ENCODE measurements at places on chromosomes 5 and 9.

DNA sequence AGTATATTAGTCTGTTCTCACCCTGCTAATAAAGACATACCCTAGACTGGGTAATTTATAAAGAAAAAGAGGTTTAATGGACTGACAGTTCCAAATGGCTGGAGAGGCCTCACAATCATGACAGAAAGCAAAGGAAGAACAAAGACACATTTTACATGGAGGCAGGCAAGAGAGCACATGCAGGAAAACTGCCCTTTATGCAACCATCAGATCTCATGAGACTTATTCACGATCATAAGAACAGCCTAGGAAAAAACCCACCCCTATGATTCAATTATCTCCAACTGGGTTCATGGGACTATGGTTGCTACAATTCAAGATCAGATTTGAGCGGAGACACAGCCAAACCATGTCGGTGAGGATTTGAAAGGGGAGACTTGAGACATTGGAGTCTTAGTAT, 252.8 kb upstream of the PPP1R2B start:
- no peak for DNase-seq

DNA sequence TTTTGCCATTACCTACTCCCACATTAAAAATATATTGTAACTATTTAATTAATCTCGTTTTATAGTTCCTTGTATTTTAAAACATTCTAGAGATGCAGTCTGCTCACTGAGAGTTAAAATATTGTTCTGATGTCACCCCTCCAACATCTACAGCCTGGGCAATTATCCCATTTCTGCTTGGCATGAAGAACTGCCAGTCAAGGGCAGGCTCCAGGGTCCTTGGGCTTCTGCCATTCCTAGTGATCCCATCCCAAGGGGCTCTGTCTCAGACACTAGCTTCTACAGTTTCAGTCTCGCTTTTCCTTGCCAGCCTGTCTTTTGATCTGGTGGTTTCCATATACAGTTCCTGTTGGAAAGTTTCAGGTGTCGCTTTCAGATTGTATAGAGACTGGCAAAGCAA, 287.2 kb downstream of the TMEM232 start:
- no peak for DNase-seq

DNA sequence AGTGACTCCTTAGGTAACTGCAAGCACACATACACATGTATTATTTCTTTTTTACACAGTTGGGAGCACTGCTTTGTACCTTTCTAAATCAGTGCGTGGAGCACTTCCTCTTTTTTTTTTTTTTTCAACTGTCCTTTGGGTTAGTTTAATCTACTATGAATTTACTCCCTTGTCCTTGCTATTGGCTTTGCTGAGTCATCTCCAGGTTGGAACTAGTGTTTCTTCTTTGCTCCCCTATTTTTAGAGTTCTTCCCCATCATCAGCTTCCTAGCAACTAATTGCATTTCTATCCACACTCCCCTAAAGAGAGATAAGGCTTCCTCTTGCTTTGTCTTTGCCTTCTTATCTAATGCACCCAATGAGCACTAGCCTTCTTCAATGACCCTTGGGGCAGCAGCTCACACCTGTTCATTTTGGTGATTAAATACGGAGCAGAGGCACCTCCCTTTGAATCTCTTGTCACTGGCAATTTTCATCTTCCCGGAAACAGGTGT, 24.3 kb downstream of the S100Z start:
- DNase-seq: no peak

- DNase-seq: no peak
Observed at GRCh38 chr5:135643881-135644766, 65.3 kb upstream of the CXCL14 start.

DNA sequence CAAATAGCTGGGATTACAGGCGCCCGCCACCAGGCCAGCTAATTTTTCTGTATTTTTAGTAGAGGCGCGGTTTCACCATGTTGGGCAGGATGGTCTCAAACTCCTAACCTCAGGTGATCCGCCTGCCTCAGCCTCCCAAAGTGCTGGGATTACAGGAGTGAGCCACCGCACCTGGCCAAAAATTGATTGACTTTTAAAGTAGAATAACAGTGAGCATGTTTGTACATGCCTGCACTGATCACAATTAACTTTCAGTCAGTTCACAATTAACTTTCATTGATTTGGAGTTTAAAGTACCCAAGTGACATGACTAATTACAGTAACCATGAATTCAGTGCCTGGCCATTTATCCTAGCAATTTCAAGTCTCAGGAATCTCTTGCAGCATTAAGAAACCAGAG, 61.3 kb downstream of the ANKH start:
- no peak for DNase-seq

DNA sequence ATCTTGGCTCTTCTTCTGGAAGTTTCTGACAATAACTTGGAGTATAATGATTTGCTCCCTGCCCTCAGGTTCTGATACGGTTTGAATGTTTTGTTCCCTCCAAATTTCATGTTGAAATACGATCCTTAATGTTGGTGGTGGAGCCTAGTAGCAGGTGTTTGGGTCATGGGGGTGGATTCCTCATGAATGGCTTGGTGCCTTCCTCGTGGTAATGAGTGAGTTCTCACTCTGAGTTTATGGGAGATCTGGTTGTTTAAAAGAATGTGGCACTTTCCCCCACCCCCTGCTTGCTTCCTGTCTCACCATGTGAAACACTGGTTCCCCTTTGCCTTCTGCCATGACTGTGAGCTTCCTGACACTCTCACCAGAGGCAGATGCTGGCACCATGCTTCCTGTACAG, 103.0 kb upstream of the OSMR start:
- no peak for DNase-seq

- DNase-seq: no peak
Observed at GRCh38 chr9:92807757-92808725, 43.4 kb upstream of the BICD2 start.

- DNase-seq: no peak
Observed at GRCh38 chr5:60196385-60197113, 303.0 kb upstream of the PDE4D start.

GRCh38 chr5:148653291-148653835, 964 bp downstream of the HTR4 start:
- no peak for DNase-seq

GRCh38 chr9:97470076-97470475, 31.4 kb upstream of the TMOD1 start:
- DNase-seq: no peak

DNA sequence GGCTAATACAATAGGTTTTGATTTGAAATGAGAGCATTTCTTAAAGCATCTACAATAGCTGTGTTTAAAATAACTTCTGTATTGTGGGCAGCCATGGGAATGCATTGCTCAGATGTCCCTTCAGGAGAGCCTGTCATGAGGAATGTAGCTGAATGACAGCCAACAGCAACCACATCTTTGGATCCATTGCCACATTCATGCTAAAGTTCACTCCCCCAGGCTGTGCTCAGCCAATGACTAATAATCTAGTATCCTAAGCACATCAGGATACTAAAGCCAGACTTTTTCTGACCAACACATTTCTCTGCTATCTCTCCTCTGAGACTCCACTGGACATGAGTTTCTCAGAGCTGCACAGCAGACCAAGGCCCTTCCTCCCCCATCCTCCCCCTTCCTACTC, 45.5 kb downstream of the HTR1A start:
- no peak for DNase-seq

DNA sequence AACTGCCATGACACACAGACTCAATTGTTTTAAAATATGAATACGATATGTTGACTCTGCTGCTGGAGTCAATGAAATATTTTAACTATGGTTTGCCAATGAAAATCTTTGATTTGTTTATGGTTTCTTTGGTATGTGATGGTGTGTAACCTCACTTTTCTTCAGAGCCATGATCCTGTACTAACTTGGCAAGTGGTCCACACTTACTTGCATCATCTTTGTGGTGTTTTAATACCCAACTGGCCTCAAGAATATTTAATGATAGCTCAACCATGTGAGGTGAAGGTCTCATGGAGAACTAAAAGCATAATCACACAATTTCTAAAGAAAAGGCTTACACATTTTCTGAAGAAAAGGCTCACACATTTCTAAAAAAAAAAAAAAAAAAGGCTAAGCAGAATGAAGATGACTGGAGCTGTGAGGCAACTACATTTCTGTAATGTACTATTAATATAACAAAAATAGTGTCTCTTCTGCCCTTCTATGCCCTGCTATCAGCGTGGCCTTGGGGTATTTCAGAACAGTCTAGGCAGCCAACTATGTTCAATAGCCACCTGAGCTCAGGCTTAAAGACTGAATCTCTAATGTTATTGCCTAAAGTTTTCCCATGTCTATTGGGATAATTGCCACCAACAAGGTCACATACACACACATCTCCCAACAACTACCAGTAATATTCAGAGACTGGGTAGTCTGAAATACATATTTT, 395.0 kb downstream of the MLLT3 start:
- no peak for DNase-seq

- peak; percentile 34 for DNase-seq
Observed at GRCh38 chr5:957748-958485, 50.7 kb upstream of the NKD2 start.

GRCh38 chr5:172637110-172637580, 3.9 kb upstream of the NEURL1B start:
- no peak for DNase-seq

GRCh38 chr9:104280178-104280560, 186.1 kb downstream of the SMC2 start:
- no peak for DNase-seq

DNA sequence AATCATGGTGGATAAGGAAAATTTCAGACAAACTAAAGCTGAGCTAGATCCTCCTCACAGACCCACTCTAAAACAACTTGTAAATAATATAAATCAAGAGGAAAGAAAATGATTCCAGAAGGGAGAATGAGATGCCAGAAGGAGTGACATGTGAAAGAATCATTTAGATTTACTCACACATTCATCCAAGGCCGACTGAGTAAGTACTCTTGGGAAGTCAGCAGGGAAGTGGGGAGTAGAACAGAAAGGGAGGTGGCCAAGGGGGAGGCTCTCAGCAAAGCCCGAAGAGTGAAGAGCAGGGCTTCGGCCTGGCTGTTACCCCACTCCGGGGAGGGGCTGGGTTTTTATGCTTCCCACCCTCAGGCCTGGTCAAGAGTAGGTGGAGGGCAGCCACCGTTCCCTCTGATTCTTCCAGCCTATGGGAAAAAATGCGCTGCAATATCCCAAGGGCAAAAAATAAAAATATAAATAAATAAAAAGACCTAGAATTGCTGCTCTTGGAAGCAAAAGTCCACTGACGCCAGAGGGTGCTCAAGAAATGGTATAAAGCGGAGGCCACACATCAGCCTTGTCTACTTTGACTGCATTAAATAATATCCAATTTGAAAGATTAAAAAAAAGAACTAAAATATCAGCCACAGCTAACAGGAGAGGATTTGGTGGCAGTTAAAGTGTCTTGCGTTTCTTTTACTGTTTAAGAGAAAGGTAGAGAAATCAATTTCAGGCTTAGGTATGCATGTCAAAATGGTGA, 110.2 kb upstream of the COL5A1 start:
- DNase-seq: no peak

DNA sequence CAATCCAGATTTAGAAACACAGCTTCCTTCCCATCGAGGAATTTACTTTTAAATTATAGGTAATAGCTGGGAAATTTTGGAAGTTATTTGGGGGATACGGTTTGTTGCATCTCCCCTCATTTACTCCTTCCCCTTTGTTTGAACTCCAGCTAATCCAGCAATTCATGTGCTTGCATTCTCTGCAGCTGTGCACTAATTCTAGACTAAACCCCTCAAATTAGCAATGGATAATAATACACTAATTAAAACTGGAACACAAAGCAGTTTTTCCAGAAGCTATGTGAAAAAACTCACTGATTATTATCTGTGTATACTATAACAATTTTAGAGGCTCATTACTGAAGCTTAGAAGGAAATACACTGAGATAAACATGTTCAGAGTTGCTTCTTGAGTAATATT, 751.2 kb upstream of the ZNF608 start:
- no peak for DNase-seq

DNA sequence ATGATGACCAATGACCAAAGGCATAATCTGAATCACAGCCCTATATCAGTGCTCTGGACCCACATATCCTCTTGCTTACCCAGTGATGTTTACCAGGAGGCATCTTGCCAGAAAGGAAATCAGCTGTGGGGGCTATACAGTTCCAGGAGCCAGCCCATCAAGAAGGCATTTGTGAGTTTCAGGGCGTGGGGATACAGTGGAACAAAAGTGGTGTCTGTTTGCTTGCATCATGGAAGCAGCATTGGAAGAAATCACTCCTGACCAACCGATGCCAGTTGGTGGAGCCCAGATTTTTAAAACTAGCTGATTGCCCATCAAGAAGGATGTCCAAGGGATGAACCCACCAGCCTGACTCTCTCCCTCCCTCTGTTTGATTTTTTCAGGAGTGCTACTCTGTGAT, 106.5 kb upstream of the EGFLAM start:
- DNase-seq: no peak

DNA sequence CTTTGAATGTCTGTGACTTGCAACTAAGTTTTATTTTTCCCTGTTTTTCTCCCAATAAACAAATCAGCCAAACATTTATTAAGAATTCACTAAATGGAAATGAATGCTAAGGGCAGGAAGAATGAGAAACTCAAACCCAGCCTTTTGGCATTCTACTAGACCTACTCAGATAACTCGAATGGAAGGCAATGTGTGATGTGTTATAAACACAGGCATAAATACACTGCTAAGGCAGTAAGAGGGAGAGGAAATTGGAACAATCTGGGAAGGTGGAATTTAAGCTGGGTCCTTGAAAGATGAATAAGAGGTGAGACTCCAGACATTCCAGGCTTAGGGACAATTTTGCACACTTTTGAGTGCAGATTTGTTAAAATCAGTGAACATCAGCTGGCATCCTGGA, 34.7 kb downstream of the MARCHF3 start:
- DNase-seq: no peak

GRCh38 chr9:27589462-27589861, 16.2 kb upstream of the C9orf72 start:
- no peak for DNase-seq

GRCh38 chr5:147507480-147508126, 2.3 kb downstream of the DPYSL3 start:
- DNase-seq: no peak

GRCh38 chr9:121807069-121807822, 155.8 kb downstream of the DAB2IP start:
- no peak for DNase-seq

GRCh38 chr5:16810208-16810854, 125.8 kb downstream of the MYO10 start:
- no peak for DNase-seq

DNA sequence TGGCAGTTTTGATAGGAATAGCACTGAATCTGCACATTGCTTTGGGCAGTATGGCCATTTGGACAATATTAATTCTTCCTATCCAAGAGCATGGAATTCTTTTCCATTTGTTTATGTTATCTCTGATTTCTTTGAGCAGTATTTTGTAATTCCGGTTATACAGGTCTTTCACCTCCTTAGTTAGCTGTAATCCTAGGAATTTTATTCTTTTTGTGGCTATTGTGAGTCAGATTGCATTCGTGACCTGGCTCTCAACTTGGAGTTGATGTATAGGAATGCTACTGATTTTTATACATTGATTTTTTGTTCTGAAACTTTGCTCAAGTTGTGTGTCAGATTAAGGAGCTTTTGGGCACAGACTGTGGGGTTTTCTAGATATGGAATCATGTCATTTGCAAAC, 24.0 kb downstream of the TMEM161B start:
- no peak for DNase-seq
